ENCODE measurements at places on chromosomes 1 and 21.

DNA sequence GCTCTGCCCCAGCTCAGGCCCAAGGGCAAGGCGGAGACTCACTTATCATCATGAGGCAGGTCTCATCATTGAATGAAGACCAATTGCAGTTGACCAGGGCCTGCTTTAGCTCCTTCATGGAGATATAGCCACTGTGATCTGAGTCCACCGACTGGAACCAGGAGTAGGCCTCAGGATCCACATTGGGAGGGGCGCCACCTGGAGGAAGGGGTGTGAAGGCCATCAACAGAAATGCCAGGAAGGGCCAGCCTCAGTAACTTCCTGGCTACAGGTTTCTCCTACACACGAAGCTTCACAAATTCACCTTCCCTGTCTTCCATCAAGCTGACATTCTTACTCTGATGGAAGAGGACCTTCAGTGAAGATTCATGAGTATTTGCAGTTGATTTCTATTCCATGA, 11.6 kb downstream of the PEF1 start:
- DNase-seq = no peak

GRCh38 chr1:36910886-36911540, 123.3 kb downstream of the GRIK3 start:
- DNase-seq = no peak

- DNase-seq = no peak
These were observed 171.5 kb downstream of the AJAP1 start for GRCh38 chr1:4825800-4826450.

- DNase-seq = no peak
These were observed 87.1 kb upstream of the CACNA1E start for GRCh38 chr1:181396171-181396670.

DNA sequence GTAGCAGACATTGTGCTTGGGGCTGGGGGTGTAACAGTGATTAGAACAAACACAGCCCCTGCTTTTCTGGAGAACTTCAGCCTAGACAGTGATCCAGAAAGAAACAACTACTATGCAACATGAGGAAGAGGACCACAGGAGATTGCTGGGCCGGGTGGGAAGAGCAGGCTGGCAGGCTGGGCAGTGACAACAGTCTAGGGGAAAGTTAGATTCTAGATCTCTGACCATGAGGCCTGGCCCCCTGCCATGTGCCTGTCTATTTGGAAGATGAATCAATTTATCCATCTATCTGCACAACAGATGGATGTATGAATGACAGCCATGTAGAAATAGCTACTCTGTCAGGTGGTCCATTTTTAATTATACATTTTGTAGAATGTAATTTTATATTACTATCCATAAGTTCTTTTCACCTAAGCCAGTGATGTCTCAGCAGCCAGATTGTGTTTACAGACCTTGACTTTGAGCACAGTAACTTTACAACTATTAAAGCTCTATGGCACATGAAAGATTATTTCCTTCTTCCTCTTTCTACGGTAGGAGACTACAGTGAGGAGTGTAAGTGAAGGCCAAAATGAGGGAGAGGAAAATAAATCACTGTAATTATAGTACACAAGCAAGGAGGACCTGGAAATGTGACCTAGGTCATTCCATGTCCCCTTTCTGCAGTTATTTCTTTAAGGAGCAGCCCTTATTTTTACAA, 15.5 kb downstream of the CLIC6 start:
- DNase-seq = no peak

All from stimulated activated CD4-positive, alpha-beta T cell treated with anti-CD3 and anti-CD28 coated beads, Interleukin-1b, Interleukin-23, amount 100 ng/mL, for 1 hour (primary cell).